ENCODE measurements at places on chromosomes 11 and 22.

- no peak for DNase-seq
These were observed 83.3 kb downstream of the GGT1 start for GRCh38 chr22:24686280-24686679.

- no peak for DNase-seq
These were observed 2.5 kb downstream of the FAM227A start for GRCh38 chr22:38653741-38654140.

GRCh38 chr11:33778675-33779074 is 4.4 kb upstream of the FBXO3 start:
- no peak for DNase-seq

- no peak for DNase-seq
These were observed 3.1 kb upstream of the PTS start for GRCh38 chr11:112223121-112223520.

GRCh38 chr11:123304828-123305466 is 109.9 kb upstream of the CLMP start:
- DNase-seq = no peak
